Heart right ventricle (tissue), 16 donors: ENCODE measurements at places on chromosomes 3 and 15. TPM values are rescaled to one million over a fixed set of nuclear protein-coding genes. Genes with fewer than 3 reads are reported as not detected.

- DNase-seq: no peak
Measured at GRCh38 chr3:76958274-76958673, 81.6 kb upstream of the ROBO2 start.

- no peak for DNase-seq
Measured at GRCh38 chr3:114884213-114884923, 262.7 kb downstream of the ZBTB20 start.

The HTR3E gene
- not detected for total RNA-seq

GRCh38 chr3:82568776-82569338 is 807.4 kb upstream of the GBE1 start:
- no peak for DNase-seq

GRCh38 chr3:184017672-184018423 is at the start of gene ABCC5:
ABCC5 (minus strand) TSS chr3:184017884; CDS start chr3:184014392, 3,492 bp downstream.
- peak; percentile 94 for DNase-seq

GRCh38 chr15:90820481-90820880 is 47.9 kb upstream of the FURIN start:
- DNase-seq: no peak

DNA sequence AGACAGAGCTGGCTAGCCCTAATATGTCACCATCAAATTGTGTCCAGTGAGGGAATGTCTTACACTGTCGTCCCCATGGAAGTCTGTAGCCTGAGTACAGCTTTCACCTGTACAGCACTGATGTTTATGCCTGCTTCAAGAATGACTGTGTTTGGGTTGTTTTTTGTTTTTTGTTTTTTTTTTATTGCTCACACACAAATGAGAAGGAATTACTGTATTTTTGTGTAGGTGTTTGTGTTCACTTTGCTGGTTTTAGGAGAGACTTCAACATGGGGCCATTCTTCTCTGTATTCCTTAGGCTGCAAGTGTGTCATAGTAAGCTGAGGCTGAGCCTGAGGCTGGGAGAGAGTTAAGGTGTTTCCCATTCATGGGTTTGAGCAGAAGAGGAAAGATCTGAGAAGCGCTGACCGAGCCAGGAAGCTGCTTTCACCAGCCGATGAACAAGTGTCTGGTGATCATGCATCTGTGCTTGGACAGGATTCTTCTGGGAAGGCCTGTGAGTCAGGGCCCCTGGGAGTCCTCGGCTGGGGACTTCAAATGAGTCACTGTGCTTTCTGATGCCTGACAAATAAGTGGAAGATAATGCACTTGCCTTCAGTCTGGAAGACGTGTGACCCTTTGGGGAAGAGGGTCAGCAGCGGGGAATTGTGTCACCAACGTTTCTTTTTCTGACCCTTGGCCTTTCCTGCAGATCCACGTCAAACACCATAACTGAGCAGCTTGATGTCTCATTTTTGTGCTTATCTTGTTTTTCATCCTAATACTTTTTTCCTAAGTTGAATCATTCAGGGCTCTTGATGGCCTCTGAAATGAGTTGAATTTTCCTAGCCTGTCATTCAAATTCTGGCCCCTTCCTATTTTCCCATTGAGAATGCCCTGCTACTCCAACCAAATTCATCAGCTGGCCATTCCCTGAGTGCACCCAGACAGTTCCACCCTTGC is 36.7 kb upstream of the ZBTB38 start:
- peak; percentile 75 for DNase-seq

The IGF1R gene
- total RNA-seq: 42.8 TPM

DNA sequence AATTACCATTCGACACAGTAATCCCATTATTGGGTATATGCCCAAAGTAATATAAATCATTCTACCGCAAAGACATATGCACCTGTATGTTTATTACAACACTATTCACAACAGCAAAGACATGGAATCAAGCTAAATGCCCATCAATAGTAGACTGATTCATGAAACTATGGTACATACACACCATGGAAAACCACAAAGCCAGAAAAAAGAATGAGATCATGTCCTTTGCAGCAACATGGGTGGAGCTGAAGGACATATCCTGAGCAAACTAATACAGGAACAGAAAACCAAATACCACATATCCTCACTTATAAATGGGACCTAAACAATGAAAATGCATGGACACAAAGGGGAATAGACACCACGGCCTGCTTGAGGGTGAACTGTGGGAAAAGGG is 11.1 kb upstream of the MCF2L2 start:
- DNase-seq: no peak

GRCh38 chr3:33942483-33943150 is 144.2 kb downstream of the PDCD6IP start:
- DNase-seq: no peak

The C3orf18 gene
- 31.8 TPM for total RNA-seq

GRCh38 chr15:92051716-92052115 is 198.2 kb downstream of the SLCO3A1 start:
- DNase-seq: no peak

DNA sequence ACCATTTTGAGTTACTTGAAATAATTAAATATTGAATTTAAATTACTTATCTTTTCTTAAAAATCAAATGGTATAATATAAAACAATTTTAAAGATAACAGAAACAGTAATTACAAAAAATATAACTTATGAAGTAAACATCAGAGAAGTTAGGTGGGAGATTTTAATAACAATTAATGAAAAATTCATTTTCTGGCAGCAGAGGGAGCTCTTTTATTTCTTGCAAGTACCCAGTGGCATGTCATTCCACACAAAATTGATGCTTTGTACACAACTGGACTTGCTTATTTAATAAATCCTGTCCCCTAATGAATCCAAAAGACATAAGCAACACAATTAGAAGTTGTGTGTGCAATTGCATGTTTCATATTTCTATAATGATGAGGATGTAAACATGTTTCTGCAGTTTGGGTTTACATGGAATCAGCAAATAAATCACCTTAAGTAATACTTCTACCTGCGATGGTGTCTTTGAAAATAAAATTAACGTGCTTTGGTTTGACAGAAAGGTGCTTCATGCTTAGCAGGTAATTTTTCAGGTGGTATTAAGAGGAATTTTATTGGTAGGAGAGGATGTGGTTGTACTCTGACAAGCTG is 861.3 kb downstream of the ZPLD1 start:
- no peak for DNase-seq

- DNase-seq: no peak
Measured at GRCh38 chr15:80584561-80584964, 110.5 kb upstream of the ABHD17C start.

- no peak for DNase-seq
Measured at GRCh38 chr15:71451130-71451529, 335.9 kb downstream of the THSD4 start.

DNA sequence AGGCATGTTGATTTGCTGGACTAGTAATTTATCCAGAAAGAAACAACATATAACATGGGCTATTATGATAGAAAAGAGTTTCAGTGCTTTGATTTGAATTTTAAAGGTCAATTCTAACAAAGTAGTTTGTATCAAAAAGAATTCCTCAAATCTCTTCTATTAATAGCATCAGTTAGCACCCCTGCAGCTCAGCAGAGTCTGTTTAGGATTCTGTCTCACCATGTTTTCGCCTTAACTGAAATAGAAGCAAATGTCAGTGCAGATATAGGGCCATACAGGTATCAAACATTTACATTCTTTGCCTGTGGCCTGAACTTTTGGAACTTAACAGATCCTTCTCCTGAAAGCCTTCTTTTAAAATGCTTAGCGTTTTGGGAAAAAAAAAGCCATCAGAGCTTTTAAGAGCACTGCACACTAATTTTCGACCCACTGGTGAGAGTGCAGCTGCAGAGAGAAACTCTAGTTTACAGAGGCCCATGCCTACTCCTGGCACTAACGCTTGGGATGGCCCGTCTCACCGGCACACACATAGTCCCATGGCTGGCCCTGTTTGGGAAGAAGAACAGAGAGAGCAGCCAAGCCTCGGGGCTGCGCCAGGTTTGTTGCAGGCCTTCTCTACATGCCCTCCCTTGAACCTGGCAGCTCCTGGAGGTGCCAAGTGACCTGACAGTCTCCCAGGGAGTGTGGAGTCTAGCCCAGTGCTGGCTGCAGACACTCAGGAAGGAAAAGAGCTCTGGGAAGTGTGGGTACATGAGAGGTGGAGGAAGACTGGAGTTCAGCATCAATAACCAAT is 9.9 kb upstream of the PAQR9 start:
- peak; percentile 78 for DNase-seq

GRCh38 chr15:70292076-70292760 is 194.5 kb upstream of the TLE3 start:
- DNase-seq: no peak

DNA sequence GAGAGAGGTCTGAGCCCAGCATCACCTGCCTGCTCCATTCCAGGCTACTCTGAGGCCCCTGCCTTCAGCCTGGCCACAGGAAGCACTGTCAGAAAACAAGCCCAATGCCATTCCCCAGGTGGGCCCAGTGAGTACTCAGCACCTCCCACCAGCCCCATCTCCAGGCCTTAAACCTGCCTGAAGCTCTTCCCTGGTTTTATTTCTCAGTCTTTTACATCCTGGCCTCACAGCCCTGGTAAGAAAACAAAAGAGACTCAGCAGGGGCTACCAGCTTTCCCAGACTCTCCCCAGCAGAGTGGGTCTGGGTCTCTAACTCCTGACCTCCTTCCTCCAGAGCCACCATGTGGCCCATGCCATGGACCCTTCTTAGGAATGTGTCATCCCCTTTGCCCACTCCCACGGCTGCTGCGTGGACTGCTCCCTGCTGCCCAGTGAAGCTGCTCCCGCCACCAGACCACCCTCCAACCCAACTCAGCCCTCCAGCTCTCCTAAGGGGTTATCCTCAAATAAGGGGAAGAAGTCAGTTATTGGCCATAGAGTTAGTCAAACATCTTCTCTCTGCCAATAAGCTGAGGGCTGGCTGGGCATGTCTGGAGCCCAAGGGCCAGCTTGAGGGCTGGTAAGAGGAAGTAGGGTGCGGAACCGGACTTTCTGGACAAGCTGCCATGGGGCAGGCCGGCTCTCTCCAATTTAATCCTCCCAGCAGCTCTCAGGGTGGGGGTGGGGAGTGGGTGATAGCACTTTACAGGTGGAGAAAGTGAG is 116.7 kb upstream of the LINGO1 start:
- no peak for DNase-seq

GRCh38 chr15:85993116-85993515 is 86.6 kb upstream of the AGBL1 start:
- DNase-seq: no peak

The MAP6D1 gene
- 1.5 TPM for total RNA-seq

The CNTN3 gene
- total RNA-seq: 1.3 TPM

The PRR20G gene
- not detected for total RNA-seq

The MOBP gene
- total RNA-seq: not detected

The BLM gene
- 35.0 TPM for total RNA-seq

DNA sequence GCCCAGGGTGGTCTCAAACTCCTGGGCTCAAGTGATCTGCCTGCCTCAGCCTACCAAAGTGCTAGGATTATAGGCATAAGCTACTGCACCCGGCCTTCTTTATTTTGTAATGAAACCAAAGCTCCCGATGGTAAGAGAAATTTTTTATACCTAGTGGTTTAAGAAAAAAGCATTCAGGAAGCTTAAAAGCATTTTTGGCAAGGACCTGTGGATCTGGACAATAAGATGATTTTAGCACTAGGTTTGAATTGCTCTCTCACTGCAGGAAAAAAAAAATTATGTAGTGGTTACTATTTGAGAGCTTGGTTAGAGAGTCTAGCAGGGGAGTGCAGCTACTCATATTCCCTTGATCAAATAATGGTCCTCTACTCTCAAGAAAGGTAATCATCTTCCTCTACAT is 64.9 kb upstream of the PIK3R4 start:
- no peak for DNase-seq

- no peak for DNase-seq
Measured at GRCh38 chr3:68436619-68437401, 495.5 kb downstream of the TAFA4 start.

DNA sequence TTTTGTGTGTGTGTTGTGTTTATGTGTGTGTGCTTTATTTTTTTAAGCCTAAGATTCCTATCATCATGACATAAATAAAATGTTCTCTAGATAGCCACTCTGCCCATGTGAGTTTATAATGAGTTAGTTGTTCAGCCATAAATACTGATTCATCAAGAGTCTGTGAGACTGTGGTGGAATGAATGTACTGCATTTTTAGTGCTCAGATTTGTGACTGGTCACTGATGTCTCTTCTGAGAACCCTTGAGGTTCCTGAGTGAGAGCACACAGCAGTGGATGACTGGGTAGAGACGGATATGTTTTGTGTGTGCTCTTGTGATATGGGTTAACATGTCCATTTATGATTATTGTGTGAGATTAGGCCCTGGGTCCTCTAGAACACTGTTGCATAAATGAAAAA is 51.2 kb downstream of the SETD5 start:
- no peak for DNase-seq

The SPINT1 gene
- 0.24 TPM for total RNA-seq

- DNase-seq: no peak
Measured at GRCh38 chr15:68730471-68730919, 90.2 kb downstream of the ANP32A start.

The LDHAL6B gene
- total RNA-seq: not detected

The DZIP3 gene
- 14.7 TPM for total RNA-seq

DNA sequence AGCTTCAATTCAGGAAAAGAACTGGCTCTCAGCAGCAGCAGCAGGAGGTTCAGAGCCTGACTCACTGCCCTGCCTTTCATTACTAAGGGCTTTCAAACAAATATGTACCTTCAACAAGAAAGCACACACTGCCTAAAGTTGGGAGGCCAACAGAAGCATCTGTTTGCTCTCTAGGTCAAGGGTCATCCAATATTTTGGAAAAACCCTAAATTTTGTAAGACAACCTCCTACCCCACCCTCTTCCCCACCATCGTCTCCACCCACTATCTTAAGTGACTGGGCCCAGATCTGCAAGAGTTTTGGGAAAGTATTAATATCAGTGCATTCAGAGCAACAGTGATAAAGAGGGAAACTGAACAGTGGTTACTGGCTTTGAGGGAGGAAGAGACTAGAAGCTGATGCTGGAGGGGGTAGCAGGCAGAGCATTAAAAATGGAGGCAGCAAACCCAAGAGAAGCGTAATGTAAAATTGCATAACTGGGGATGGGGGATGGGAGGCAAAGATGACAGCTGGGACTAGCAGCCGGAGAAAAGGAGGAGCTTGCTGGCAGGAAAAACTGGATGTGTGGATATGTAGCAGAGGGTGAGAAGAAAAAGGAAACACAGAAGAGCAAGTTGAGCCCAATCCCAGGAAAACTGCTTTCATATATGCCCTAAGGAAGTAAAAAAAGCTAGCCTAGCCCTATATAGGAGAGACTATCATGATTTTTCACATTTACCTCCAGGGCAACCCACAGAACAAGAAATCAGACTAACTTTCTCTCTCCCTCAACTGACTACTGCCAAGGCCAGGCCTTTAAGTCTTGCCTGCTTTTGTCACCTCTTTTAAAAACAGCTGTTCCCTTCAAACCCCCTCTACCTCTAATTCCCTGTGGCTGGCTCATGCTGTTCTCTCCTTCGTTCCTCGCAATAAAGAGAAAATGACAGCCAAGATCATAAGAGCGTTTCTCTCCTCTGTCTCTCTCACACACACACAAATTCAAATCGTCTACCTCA is 31.4 kb downstream of the NPTN start:
- DNase-seq: peak; percentile 70
